H4 (cell line): ENCODE measurements at places on chromosomes 6 and 20. TPM values are rescaled to one million over a fixed set of nuclear protein-coding genes. Genes with fewer than 3 reads are reported as not detected.
A peak's percentile ranks its signal among the peaks of the same experiment; 100 is the strongest.

Gene TCP11
- total RNA-seq = 0.14 TPM in 1 of 2 replicates, not detected in the other

Gene DCDC2
- 0.02 TPM in 1 of 2 replicates, not detected in the other for total RNA-seq

Gene FAM217B
- total RNA-seq = 2.8 and 3.6 TPM in 2 replicates

Gene SRSF12
- not detected in 2 replicates for total RNA-seq

Gene SAMD10
- not detected in 2 replicates for total RNA-seq

Gene CASP8AP2
- 4.1 and 5.1 TPM in 2 replicates for total RNA-seq

- DNase-seq = no peak
Measured at GRCh38 chr20:63701329-63702035, 5.0 kb downstream of the TNFRSF6B start.

- no peak for DNase-seq
Measured at GRCh38 chr20:2365666-2366065, 15.0 kb upstream of the TGM6 start.

- no peak for DNase-seq
Measured at GRCh38 chr6:5053038-5053437, 32.1 kb upstream of the PPP1R3G start.

DNA sequence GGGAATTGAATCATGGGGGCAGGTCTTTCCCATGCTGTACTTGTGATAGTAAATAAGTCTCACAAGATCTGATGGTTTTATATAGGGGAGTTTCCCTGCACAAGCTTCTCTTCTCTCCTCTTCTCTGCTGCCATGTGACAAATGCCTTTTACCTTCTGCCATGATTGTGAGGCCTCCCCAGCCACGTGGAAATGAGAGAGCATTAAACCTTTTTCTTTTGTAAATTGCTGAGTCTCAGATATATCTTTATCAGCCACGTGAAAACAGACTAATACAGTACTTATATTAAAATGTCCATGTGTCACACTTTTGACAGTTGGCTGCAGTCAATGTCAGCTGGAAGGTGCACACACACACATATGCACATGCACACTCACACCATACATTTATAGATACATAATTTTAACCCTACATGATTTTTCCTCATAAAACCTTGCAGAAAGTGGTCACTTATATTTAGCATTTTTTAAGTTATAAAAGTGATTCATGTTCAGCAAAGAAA, 128.9 kb downstream of the OTOR start:
- no peak for DNase-seq

GRCh38 chr20:6940876-6941275, 173.4 kb downstream of the BMP2 start:
- no peak for DNase-seq

- DNase-seq = no peak
Measured at GRCh38 chr6:50868466-50868865, 49.8 kb downstream of the TFAP2B start.

GRCh38 chr6:130964289-130964688, 98.8 kb downstream of the EPB41L2 start:
- DNase-seq = no peak

DNA sequence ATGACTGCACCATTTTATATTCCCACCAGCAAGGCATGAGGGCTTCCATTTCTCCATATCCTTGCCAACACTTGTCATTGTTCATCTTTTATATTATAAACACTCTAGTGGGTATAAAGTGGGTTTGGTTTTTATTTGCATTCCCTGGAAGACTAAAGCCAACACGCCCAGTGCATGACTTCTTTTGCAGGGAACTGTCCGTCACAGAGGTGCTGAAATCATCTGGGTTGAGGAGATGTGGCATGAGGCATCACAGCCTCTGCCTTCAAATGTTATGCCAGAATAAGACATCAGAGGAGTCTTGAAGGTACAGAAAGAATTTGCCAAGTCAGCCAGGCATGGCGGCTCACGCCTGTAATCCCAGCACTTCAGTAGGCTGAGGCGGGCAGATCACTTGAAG, 29.9 kb upstream of the FAM210B start:
- no peak for DNase-seq

- DNase-seq = no peak
Measured at GRCh38 chr6:151835396-151835795, 27.9 kb downstream of the ESR1 start.

DNA sequence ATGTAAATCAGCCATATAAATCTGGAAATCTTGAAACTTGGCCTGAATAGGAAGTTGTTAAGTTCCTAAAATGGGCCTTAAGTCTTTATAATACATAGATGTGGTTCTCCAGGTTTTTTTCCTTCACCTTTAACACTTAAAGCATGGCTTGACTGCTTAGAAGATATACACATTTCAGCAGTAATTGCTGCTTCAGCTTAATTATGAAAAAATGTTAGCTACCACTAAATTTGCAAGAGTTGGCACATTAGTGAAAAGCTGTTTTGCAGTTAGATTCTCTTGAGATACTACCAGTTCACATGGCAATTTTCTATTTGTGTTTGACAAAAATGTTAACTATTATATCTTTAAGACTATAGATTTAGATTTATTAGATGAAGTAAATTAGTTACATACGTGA, 72.7 kb upstream of the MYO6 start:
- DNase-seq = no peak

- DNase-seq = no peak
Measured at GRCh38 chr6:17741507-17741906, 34.8 kb upstream of the NUP153 start.

- peak; percentile 5 for DNase-seq
Measured at GRCh38 chr6:109187399-109188114, 92.2 kb downstream of the CEP57L1 start.

GRCh38 chr20:8509809-8510208, 377.7 kb downstream of the PLCB1 start:
- DNase-seq = no peak

GRCh38 chr6:125839879-125840278, 49.1 kb downstream of the NCOA7 start:
- DNase-seq = no peak
